ENCODE measurements at places on chromosomes 6 and 20. TPM values are rescaled to one million over a fixed set of nuclear protein-coding genes. Genes with fewer than 3 reads are reported as not detected.

ELOVL4 gene
- 0.17 TPM for total RNA-seq

OR2H1 gene
- total RNA-seq, result not detected

RGS17 gene
- 0.26 TPM for total RNA-seq

CASS4 gene
- total RNA-seq, result 40.2 TPM

DNA sequence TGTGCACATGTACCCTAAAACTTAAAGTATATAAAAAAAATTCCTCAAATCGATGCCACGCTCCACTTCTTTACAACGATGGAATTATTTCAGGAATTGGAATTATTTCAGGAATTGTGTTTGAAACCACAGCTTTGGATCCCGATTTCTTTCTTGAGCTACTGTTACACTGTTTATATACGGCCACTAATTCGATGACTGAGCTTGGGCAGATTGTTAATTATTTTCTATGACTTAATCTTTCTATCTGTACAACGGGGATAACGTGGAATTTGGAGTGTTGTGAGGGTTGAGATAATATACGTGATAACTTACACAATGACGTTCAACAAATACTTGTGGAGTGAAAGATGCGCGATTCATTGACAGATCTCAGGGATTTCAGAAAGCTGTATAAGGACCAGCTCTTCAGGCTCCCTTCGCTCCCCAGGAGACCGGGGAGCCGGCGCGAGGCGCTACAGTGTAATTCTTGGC lies 171.3 kb downstream of the SLC16A10 start:
- H3K27me3 ChIP-seq, result no peaks in the 10 kb centered on the region
- peak overlapping the region; percentile 94 for H3K27ac ChIP-seq
- H3K4me1 ChIP-seq, result peaks cover 19% of the 10 kb centered on the region
- DNase-seq, result no peak
- H3K4me3 ChIP-seq, result peak overlapping the region; percentile 77
- H3K36me3 ChIP-seq, result no peaks in the 10 kb centered on the region

DNA sequence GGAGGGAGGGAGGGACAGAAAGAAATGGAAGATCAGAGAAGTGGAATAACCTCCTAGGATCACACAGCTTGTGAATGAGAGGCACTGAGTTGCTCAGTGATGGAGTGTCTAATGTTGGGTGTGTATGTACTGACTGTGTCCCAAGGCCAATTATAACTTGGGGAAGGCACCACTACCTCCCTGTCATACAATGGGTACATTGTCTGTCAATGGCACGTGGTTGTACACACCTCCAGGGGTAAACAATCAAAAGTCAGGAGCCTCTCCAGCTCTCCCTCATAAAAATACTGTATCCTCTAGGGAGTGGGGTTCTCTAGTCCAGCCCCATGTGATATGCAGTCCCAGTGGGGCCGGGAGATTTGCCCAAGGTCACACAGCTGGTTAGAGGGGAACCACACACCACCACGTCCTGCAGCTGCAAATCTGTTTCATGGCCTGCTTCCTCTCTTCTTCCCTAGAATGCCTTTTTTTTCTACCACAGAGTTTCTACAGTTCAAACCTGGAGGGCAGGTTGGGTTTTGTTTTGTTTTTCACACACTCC lies 112.5 kb downstream of the SNX5 start:
- H3K27me3 ChIP-seq, result no peaks in the 10 kb centered on the region
- no peak overlapping the region for H3K4me3 ChIP-seq
- peaks cover 17% of the 10 kb centered on the region for H3K4me1 ChIP-seq
- peak; percentile 20 for DNase-seq
- no peaks in the 10 kb centered on the region for H3K36me3 ChIP-seq

DNA sequence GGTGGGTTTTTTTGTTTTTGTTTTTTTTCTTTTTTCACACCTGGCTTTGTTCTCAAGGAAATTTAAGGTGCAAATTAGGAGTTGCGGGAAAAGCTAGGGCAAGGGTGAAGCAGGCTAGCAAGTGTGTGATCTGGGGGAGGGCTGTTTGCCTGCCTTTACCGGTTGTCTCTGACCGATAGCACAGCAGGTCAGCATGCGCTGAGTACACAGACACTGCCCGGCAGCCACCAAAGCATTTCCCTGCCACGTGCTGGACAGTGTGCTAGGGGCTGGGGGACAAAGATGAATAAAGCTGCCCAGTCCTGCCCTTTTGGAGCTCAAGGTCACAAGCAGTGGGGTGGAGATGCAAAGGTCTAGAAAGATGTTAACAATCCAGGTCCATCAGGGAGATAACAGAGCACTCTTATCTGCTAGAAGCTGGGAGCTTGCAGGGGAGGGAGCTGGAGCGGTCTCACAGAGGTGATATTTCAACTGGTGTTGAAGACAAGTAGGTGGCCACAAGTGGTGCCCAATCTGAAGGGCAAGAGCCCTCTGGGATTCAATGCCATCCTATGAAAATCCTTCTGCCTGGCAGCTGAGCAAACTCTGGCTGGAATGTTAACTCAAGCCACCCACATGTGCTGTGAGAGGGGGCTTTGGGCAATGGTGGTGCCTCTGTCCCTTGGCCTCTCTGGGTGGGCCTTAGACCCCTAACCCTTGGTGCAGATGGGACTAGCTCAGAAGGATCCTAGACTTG lies 24.5 kb downstream of the TTBK1 start:
- no peaks in the 10 kb centered on the region for H3K36me3 ChIP-seq
- H3K4me3 ChIP-seq, result no peak overlapping the region
- DNase-seq, result no peak
- H3K4me1 ChIP-seq, result peaks cover 6% of the 10 kb centered on the region
- H3K27me3 ChIP-seq, result peaks cover 8% of the 10 kb centered on the region
- H3K27ac ChIP-seq, result no peak overlapping the region

Data from upper lobe of right lung (tissue), 1 donor.